Stimulated activated CD8-positive, alpha-beta memory T cell treated with anti-CD3 and anti-CD28 coated beads, Interleukin-4, amount 100 ng/mL, for 1 hour (primary cell): ENCODE measurements at places on chromosomes 3 and 15.
A peak's percentile ranks its signal among the peaks of the same experiment; 100 is the strongest.

DNA sequence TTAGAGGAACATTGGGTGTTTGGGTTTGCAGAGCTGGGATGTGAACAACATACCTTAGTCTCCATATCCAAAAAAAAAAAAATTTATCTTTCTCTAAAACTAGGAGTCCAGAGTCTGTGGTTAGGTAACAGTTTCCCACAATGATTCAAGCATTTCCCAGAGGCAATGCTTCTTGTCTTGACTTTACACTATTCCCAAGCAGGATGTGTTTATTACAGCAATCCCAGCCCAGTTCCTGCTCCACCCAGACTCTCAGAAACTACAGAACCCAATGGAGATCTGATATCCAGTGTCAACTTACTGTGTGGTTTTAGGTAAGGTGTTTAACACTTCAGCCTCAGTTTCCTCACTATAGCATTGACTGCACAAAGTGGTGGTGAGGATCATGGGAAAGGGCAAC lies 2.3 kb upstream of the C3orf62 start:
- DNase-seq, result no peak

- no peak for DNase-seq
Measured at GRCh38 chr3:114119776-114120175, 59.1 kb downstream of the DRD3 start.

DNA sequence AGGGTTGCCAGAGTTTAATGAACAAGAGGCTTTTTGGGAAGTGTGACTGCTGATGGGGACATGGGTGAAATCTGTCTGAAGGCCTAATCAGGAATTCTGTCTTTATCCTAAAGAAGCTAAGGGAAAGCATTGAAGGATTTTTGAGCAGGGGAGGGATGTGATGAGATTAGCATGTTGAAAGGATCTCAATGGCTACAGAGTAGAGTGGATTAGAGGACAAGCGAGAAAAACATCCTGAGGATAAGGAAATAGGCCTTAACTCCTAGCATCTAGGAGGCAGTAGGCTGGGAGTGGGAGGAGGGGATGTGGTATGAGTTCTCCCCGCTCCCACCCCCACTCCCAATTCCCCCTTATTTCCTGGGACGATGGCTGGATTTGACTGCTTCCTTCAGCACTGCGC lies 35.1 kb upstream of the SNTN start:
- DNase-seq, result no peak

GRCh38 chr15:80012060-80012726 lies 41.2 kb upstream of the BCL2A1 start:
- DNase-seq, result no peak

GRCh38 chr3:97138914-97139541 lies 324.6 kb downstream of the EPHA6 start:
- no peak for DNase-seq

- DNase-seq, result no peak
Measured at GRCh38 chr3:141373768-141374526, 5.6 kb downstream of the ZBTB38 start.

- no peak for DNase-seq
Measured at GRCh38 chr3:196969134-196969659, 564 bp upstream of the PIGZ start.

DNA sequence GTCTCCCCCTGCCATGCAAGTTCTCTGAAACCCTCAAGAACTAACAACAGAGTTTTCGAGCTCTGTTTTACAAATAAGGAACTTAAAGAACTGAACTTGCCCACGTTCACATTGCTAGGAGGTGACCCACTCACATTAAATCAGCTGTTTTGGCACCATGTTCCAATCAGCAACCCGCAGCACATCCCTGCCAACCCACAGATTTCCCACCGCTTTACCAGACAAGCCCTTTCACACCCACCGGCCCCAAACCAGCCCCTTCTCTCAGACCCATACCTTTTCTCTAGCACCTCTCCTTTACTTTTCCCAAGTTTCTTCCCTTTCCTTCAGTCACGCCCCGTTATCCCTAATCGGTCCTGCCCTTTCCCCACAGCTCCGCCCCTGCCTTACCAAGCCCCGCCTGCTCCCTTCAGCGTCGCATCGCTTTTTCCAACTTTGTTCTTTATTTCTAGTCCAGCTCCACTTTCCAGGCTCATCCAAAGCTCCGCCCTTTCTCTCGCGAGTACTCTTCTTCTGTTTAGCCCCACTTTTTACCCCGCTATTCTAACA lies 804 bp upstream of the BRPF1 start:
- DNase-seq, result no peak

- no peak for DNase-seq
Measured at GRCh38 chr3:107100573-107100972, 276.7 kb upstream of the CCDC54 start.

DNA sequence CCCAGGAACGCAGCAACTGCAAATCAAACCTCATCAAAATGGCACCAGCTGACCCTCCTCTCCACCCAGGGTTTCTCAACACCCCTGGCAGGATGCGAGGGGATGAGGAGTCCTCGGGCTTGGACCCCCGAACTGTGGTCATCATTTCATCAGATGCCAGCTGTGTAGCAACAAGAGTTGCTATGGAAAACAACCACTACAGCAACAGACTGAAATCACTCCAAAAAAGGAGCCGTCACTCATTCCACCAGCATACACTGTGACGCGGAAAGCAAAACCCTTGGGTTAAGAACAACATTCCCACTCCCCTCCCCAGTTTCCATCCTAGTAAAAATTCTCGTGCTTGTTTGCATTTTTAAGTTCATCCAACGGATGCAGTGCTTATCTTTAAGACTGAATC lies 40.1 kb downstream of the VGLL4 start:
- no peak for DNase-seq

- DNase-seq, result no peak
Measured at GRCh38 chr3:124625074-124625473, 105.2 kb upstream of the UMPS start.

DNA sequence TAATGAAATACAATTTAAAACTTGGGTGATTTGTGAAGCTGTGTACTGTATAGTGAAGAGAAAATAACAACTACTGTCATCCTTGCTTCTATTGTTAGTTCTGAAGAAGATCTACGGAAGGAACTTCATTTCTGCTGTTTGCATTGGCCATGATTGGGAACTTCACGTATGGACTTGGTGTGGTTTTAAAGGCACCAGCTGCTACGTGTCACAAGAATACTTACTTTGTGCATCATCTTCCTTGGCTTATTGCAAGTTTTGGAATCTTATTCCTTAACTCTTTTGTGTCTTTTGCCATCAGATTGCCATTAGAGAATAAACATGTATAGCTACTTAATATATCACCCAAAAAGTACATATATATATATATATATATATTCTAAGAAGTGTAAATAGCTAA lies 75.0 kb upstream of the VEPH1 start:
- DNase-seq, result no peak

- no peak for DNase-seq
Measured at GRCh38 chr15:58361273-58361759, 70.5 kb upstream of the LIPC start.

DNA sequence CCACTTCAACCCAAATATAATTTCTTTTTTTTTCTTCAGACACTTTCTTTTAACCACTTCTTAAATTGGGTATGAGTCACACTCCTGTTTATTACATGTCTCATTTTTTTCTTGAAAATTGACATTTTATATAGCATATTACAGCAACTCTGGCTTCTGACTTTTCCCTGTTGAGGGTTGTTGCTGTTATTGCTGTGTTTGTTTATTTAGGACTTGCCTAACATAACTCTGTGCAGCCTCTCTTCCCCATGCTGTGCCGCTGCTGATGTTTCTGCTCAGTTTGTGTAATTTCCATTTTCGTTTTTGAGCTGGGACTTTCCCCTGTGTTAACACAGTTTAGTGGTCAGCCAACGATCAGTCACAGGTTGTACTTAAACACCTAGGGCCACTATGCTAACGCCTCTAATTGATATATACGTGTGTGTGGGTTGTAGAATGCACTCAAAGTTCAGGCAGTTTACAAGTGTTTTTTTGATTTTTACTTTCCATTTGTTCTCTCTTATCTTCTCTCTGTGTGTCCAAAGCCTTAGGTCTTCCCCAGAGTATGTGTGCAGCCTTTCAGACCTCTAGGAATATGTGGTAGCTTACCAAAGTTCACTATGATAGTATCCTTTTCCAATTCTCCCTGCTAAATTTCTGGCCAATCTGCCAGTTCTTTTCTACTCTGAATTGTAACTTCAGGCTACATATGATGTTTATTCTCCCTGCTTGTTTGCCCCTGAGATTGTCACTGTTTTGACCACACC lies 337.2 kb downstream of the ZBTB20 start:
- peak; percentile 8 for DNase-seq

GRCh38 chr3:10970306-10970960 lies 22.1 kb upstream of the SLC6A1 start:
- no peak for DNase-seq

GRCh38 chr3:52315977-52316764 lies at the start of gene DNAH1:
Gene DNAH1 (plus strand): TSS chr3:52316319. CDS start chr3:52322443, 6,124 bp downstream.
- no peak for DNase-seq

GRCh38 chr3:3560591-3561311 lies 238.5 kb upstream of the LRRN1 start:
- DNase-seq, result no peak

GRCh38 chr15:41621200-41622193 lies 38.7 kb upstream of the MGA start:
- peak; percentile 61 for DNase-seq
